ENCODE measurements at places on chromosomes 7 and 10.

GRCh38 chr10:67308912-67309311 is 383.1 kb downstream of the LRRTM3 start:
- no peak for DNase-seq
- no peak overlapping the region for H3K27ac ChIP-seq
- H3K4me3 ChIP-seq: no peak overlapping the region
- H3K36me3 ChIP-seq: no peaks in the 10 kb centered on the region

DNA sequence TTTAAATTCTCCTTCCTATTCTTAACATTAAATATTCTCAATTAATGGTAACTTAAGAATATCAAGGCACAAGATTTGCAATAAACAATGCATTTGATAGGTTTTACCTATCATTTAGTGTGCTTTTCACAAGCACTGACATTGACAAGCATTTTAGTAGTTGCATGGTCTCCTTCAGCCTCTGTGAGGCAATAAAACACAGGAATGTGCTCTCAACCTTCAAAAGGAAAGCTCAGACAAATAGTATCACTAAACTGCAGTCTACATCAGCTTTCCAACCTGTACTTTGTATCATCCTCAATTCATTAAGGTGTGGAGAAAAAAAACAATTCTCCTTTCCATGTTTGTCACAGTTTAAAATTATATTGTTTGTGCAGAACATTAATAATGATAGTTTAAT is 51.1 kb upstream of the TSPAN13 start:
- H3K4me3 ChIP-seq: no peak overlapping the region
- peaks cover 32% of the 10 kb centered on the region for H3K36me3 ChIP-seq
- no peak for DNase-seq
- no peaks in the 10 kb centered on the region for H3K4me1 ChIP-seq

GRCh38 chr7:93146472-93147141 is 1.6 kb downstream of the SAMD9L start:
- peak overlapping the region; percentile 95 for H3K27ac ChIP-seq
- peaks cover 41% of the 10 kb centered on the region for H3K4me1 ChIP-seq
- H3K27me3 ChIP-seq: no peaks in the 10 kb centered on the region

DNA sequence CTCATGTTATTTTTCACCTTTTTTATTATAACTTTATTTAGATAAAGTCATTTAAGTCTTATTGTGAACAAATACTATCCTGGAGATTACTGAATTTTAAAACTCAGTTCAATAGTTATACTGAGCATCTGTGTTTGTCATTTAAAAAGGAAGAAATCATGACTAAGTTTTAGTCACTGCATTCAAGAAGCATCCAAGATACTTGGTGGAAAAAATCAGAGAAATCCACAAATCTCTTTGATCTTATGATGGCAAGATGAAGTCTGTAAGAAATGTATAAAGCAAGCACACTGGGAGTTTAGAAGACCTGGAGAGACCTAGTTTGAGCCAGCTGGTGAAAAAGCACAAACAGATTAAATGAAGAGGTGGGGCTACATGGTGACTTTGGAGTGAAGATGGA is 529.8 kb upstream of the IGFBP3 start:
- no peak overlapping the region for H3K4me3 ChIP-seq
- no peaks in the 10 kb centered on the region for H3K36me3 ChIP-seq
- H3K27me3 ChIP-seq: no peaks in the 10 kb centered on the region
- H3K4me1 ChIP-seq: no peaks in the 10 kb centered on the region
- no peak overlapping the region for H3K27ac ChIP-seq

DNA sequence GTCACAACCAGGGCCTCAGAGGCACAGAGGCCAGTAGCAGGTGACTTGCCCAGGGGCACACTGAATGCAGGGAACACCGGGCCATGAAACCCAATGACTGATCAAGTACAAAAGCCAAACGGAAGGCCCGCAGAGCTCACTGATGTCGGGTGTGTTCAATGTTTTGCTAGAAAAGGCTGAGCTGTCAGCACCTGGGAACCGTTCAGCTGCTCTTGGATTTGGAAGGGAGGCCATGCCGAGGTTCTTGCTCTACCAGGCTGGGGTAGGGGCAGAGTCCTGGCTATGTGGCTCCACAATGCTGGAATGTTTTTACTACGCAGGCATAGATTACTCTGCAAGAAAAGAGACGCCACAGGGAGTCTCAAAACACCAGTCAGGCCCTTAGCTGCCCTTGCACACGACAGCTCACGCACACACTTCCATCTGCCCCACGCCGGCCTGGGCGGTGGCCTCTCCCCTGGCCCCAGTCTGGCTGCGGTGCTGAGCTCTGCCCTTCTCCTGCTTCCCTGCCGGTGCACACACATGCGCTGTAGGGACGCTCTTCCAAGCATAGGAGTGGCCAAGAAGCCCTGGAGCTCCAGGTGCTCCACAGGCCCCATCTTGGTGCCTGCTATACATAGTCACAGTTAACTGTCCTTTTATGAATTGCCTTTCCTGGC is 79.9 kb downstream of the ZRANB1 start:
- DNase-seq: no peak
- H3K27me3 ChIP-seq: peaks cover 24% of the 10 kb centered on the region
- H3K4me1 ChIP-seq: peaks cover 16% of the 10 kb centered on the region
- H3K36me3 ChIP-seq: no peaks in the 10 kb centered on the region
- no peak overlapping the region for H3K27ac ChIP-seq

GRCh38 chr7:67267914-67268313 is 271.3 kb downstream of the TYW1 start:
- no peak overlapping the region for H3K4me3 ChIP-seq
- H3K36me3 ChIP-seq: peaks cover 15% of the 10 kb centered on the region
- no peak for DNase-seq
- no peaks in the 10 kb centered on the region for H3K4me1 ChIP-seq

- no peak for DNase-seq
- no peaks in the 10 kb centered on the region for H3K27me3 ChIP-seq
- no peaks in the 10 kb centered on the region for H3K36me3 ChIP-seq
- no peak overlapping the region for H3K4me3 ChIP-seq
Observed at GRCh38 chr7:29457565-29458011, 106.0 kb upstream of the PRR15 start.

- H3K27me3 ChIP-seq: no peaks in the 10 kb centered on the region
- H3K27ac ChIP-seq: peak overlapping the region; percentile 84
- peaks cover 41% of the 10 kb centered on the region for H3K4me1 ChIP-seq
- peak overlapping the region; percentile 84 for H3K4me3 ChIP-seq
Observed at GRCh38 chr10:73772281-73773151, 9.3 kb upstream of the CHCHD1 start.

DNA sequence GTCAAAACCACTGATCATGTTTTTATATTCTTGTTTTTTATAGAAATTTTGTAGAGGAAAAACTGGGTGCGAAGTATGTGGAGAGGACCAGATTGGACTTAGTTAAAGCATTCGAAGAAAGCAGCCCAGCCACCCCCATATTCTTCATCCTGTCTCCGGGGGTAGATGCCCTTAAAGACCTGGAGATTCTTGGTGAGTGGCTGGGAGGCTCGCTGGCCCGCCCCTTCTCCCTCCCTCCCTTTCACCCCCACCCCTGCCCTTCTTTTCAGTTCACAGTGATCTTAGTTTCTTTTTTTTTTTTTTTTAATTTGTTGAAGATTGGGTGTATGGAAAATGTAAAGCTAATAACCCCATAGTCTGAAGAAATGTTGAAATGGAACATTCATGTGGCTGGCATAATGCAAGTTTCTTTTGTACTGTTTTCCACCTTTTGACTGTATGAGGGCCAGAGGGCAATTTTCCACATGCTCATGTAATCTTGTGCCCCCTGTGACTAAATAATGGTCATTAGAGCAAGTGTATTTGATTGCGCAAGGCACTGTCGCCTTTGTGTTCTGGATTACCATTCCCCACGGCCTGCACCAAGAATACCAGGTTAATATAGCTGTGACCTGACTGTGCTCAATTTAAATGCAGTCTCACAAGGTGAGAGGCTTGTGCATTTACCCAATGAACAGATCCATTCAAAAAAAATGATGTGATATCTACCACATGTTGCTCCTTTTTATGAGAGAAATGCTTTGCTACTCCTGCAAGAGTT is 77.7 kb downstream of the CDCA7L start:
- H3K27ac ChIP-seq: no peak overlapping the region
- no peaks in the 10 kb centered on the region for H3K27me3 ChIP-seq
- peaks cover 8% of the 10 kb centered on the region for H3K4me1 ChIP-seq
- H3K4me3 ChIP-seq: no peak overlapping the region
- no peak for DNase-seq
- H3K36me3 ChIP-seq: peaks cover 2% of the 10 kb centered on the region

DNA sequence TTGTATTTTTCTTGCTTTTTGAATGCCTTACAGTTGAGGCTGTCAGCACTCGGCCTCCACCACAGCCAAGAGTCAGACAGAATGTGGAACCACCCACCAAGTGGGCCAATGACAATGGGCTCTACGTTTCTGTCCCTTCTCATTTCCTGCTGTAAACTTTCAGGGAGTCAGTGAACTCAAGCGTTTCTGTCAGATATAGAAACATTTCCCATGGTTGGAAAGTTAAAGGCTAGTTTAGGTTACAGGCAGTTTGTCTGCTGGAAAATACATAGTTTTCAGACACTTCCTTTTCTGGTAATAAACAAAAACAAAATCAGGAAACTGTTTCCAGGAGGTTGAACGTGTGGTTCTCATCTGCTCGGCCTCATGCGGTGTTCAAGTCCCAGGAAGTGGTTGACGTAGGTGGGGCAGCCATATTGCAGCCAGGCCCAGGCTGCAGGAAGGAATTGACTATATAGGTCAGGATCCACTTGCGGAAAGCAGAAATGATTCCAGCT is 245.1 kb downstream of the CAMK1D start:
- DNase-seq: no peak
- H3K27me3 ChIP-seq: no peaks in the 10 kb centered on the region
- peaks cover 26% of the 10 kb centered on the region for H3K36me3 ChIP-seq
- peak overlapping the region; percentile 54 for H3K27ac ChIP-seq

GRCh38 chr7:2870471-2870931 is 26.4 kb upstream of the GNA12 start:
- H3K27ac ChIP-seq: peak overlapping the region; percentile 70
- no peaks in the 10 kb centered on the region for H3K36me3 ChIP-seq
- peak; percentile 31 for DNase-seq
- H3K4me3 ChIP-seq: peak overlapping the region; percentile 81
- peaks cover 37% of the 10 kb centered on the region for H3K4me1 ChIP-seq

DNA sequence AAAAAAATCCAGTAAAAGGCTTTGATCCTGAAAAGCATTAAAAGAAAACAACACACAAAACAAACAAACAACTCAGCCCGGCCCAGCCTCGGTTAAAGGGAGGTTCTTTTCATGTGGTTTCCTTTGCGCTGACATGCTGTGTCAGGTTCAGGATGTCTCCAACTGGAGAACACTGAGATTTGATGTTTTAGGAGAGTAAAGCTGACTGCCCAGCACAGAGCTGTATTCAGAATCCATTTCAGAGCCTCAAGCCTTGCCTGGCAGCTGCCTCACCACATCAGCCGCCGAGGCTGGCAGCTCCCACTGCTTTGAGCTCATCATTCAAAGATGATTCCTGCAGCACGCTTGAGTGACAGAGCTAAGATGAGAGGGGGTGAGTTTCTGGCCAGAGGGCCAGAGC is 205.8 kb upstream of the LYZL1 start:
- DNase-seq: no peak
- H3K36me3 ChIP-seq: peaks cover 2% of the 10 kb centered on the region
- H3K27me3 ChIP-seq: peaks cover 2% of the 10 kb centered on the region

DNA sequence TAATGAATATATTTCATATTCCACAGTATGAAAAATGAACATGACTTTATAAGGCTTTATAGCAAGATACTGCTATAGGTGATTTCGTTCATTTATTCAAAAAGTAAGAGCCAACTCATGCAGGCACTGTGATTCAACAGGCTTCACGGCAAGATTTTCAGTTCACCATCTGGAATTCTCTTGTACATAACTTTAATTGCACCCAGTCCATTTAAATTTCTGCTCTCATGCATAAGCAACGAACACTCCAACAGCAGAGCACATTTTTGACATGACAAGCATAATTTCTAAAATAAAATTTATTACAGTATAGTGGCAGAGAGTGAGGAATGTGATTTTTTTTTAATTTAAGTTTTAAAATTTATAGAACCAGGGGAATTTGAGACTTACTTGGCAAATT is 436.1 kb downstream of the PHTF2 start:
- no peaks in the 10 kb centered on the region for H3K4me1 ChIP-seq
- peaks cover 7% of the 10 kb centered on the region for H3K27me3 ChIP-seq
- DNase-seq: no peak
- no peak overlapping the region for H3K27ac ChIP-seq
- no peak overlapping the region for H3K4me3 ChIP-seq
- no peaks in the 10 kb centered on the region for H3K36me3 ChIP-seq

GRCh38 chr7:134602881-134603451 is 43.7 kb upstream of the BPGM start:
- H3K4me1 ChIP-seq: peaks cover 3% of the 10 kb centered on the region
- no peak overlapping the region for H3K27ac ChIP-seq
- no peak for DNase-seq
- H3K4me3 ChIP-seq: no peak overlapping the region
- peaks cover 7% of the 10 kb centered on the region for H3K27me3 ChIP-seq

- no peak for DNase-seq
- H3K4me3 ChIP-seq: no peak overlapping the region
- no peaks in the 10 kb centered on the region for H3K27me3 ChIP-seq
- H3K36me3 ChIP-seq: no peaks in the 10 kb centered on the region
Observed at GRCh38 chr7:31924251-31924650, 146.0 kb downstream of the PDE1C start.

- no peaks in the 10 kb centered on the region for H3K36me3 ChIP-seq
- peak overlapping the region; percentile 80 for H3K4me3 ChIP-seq
- DNase-seq: no peak
Observed at GRCh38 chr10:133235265-133235855, 2.3 kb upstream of the VENTX start.

GRCh38 chr7:81740403-81740802 is 29.4 kb downstream of the HGF start:
- DNase-seq: no peak
- H3K4me1 ChIP-seq: no peaks in the 10 kb centered on the region
- H3K27ac ChIP-seq: no peak overlapping the region
- no peak overlapping the region for H3K4me3 ChIP-seq

GRCh38 chr7:105827151-105827875 is 49.1 kb downstream of the ATXN7L1 start:
- H3K4me3 ChIP-seq: no peak overlapping the region
- peaks cover 5% of the 10 kb centered on the region for H3K27me3 ChIP-seq
- no peak overlapping the region for H3K27ac ChIP-seq
- no peak for DNase-seq
- peaks cover 6% of the 10 kb centered on the region for H3K36me3 ChIP-seq

DNA sequence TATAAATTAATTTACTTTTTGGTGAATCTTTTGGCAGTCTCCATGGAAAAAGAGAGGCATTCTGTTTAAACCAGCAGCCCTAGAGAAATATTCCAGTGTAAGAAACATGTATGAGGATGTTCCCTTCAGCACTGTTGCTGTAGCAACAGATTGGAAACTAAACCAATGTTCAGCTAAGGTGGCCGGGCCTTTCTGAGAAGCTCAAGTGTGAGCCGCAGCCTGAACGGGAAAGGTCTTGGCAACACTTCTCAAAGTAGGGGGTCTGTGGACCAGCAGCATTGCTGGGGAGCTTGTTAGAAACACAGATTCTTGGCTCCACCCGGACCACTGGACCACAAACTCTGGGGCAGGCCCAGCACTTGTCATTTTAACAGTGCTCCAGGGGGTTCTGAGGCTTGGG is 36.2 kb downstream of the RAMP3 start:
- H3K36me3 ChIP-seq: no peaks in the 10 kb centered on the region
- no peak for DNase-seq
- H3K4me1 ChIP-seq: peaks cover 4% of the 10 kb centered on the region
- no peak overlapping the region for H3K27ac ChIP-seq

Measured in memory B cell (primary cell).